ENCODE measurements at places on chromosomes 3 and 15.

GRCh38 chr3:111781561-111782446 lies 77.3 kb upstream of the PHLDB2 start:
- DNase-seq, result no peak

DNA sequence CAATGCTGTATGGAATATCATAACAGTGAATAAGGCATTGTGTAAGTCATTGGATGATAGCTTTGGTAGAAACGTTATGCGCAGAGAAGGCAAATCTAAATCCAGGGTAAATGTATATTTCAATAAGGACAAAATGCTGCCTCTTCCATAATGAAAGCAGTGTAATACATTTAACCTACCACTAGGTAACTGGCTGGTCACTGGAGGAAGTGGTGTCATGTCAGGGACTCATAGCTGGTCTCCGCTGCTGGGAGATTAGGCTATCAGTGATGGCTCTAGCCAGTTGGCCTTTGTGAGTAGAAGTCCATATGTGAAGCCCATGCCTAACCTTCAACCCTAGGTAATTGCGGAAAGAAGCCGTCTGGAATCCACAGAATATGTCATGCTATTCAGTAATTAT lies 140.9 kb downstream of the NLGN1 start:
- no peak for DNase-seq

- DNase-seq, result no peak
These were observed 80.9 kb downstream of the DGKG start for GRCh38 chr3:186281176-186281575.

- no peak for DNase-seq
These were observed 121.6 kb upstream of the MRPS22 start for GRCh38 chr3:139222100-139222657.

DNA sequence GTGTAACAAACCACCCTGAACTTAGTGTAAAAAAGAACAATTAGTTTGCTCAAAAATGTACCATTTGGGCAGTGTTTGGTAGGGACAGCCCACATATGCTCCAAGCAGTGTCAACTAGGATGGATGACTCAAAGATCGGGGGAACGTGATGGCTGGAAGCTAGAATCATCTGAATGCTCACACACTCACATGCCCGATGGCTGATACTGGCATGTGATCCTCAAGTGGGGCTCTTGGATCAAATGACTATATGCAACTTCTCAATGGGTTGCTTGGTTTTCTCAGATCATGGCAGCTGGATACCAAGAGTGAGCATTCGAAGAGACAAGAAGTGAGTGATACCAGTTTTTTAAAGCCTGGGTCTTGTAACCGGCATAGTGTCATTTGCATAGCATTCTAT lies 335.9 kb upstream of the KCNMB2 start:
- no peak for DNase-seq

- no peak for DNase-seq
These were observed 79.9 kb upstream of the ZBTB20 start for GRCh38 chr3:115226844-115227445.

GRCh38 chr3:36756269-36756668 lies 8.1 kb downstream of the DCLK3 start:
- DNase-seq, result no peak

- DNase-seq, result no peak
These were observed 659 bp upstream of the MYH15 start for GRCh38 chr3:108511055-108511454.

GRCh38 chr15:87858651-87859050 lies 397.9 kb downstream of the NTRK3 start:
- no peak for DNase-seq

- DNase-seq, result no peak
These were observed 85.2 kb upstream of the POMGNT2 start for GRCh38 chr3:43191116-43191515.

Data from activated CD8-positive, alpha-beta memory T cell treated with anti-CD3 and anti-CD28 coated beads for 48 hours (primary cell).